ENCODE measurements at places on chromosomes 13 and 19.
A peak's percentile ranks its signal among the peaks of the same experiment; 100 is the strongest.

DNA sequence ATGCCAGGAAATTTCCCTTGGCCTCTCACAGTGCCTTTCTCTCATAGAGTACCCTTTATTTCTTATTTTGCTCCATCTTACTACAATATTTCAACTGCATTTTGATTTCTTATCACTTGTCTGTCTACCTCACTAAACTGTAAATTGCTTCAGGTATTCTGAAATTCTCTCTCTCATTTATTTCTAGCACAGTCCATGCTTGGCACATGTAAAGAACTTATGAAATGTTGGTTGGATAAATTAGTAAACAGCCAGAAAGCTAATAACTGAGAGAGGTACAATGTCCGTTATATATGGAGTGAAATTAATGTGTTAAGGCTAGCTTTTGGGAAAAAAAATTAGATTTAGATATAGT is 138.3 kb upstream of the RFC3 start:
- no peak for DNase-seq

GRCh38 chr13:91719033-91719432 is 320.6 kb downstream of the GPC5 start:
- no peak for DNase-seq

- no peak for DNase-seq
Measured at GRCh38 chr19:50501568-50502475, 9.2 kb downstream of the JOSD2 start.

DNA sequence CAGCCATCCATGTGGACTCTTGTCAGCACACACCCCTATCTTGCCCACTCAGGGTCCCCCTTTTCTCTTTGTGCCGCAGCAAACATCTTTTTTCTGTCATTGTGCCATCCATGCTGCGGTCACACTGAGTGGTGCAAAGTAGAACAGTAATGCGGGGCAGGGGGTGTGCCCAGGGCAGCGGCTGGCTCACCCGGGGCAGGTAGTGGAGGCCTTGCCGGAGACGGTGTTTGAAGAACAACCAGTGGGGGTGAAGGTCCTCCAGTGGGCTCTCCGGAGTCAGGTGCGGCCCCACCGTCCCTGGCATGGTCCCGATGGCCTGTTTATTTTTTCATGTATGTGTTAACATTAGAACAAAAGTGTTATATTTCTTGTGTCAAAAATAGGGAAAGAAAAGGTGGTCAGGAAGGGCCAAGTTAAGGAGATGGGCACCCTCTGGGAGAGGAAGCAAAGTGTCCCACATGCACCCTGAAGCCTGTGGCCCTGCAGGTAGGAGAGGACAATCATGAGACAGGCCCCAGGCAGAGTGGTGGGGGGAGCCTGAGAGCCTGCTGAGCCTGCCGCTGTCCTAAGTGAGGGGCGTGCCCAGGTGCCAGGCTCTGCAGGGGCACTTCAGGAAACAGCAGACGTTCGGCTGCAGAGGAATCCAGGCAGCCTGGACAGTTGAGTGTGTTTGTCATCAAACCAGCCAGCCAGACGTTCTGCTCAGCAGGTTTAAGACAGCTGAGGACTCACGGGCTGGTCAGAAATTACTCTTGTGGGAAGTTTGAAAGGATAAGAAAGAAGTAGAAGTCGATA is 12.3 kb downstream of the TSSK6 start:
- no peak for DNase-seq

DNA sequence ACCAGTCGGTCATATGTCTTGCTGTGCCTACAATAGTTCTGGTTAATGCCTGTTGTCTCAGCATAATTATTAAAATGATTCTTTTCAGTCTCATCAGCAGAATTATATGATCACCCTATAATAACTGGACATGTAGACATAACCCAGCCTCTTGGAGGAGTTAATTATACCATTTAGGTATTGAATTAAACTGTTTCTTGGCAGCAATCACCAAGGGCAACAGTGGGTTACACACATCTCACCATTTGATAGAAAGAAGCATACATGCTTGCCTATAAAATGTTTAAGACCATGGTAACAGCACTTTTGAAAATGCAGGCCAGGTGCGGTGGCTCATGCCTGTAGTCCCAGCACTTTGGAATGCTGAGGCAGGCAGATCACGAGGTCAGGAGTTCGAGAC is 184.6 kb downstream of the RGCC start:
- no peak for DNase-seq

DNA sequence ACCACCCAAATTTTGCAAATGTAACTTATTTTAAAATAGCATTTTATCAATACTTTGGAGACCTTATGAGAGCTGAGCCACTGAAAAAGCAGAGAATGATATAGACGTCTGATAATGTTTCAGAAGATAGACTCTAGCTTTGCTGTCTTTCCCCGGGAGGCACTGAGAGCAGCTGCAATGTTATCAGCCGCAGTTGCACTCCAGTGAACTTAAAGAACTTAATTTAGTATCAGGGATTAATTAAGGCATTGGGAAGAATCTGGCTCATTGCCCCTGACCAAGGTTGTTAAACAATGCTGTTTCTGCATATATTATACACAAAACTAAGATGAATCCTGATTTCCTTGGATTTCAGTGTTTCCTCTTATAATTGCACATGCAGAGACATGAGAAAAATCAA is 75.7 kb upstream of the SGCG start:
- no peak for DNase-seq

- peak; percentile 69 for DNase-seq
Measured at GRCh38 chr19:52343548-52343947, 7.5 kb downstream of the ZNF610 start.

GRCh38 chr13:30681843-30682242 is 53.5 kb upstream of the ALOX5AP start:
- no peak for DNase-seq

DNA sequence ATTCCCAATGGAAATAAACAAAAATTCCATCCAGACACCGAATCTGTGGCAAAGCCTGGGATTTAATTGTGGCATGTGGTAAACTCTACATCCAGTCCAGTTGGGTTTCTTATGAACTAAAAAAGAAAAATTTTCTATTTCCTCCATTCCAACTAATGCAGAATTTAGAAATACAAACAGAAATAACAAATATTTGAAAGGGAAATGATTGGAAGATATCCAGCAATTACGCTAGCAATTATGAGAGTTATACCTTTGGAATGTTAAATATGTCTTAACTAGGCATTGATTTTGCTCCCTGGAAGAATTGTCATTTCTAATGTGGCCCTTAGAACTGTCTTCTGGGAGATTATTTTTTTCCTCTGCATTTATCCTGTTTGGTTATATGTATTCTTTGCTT is 421.4 kb upstream of the KLHL1 start:
- DNase-seq, result no peak

DNA sequence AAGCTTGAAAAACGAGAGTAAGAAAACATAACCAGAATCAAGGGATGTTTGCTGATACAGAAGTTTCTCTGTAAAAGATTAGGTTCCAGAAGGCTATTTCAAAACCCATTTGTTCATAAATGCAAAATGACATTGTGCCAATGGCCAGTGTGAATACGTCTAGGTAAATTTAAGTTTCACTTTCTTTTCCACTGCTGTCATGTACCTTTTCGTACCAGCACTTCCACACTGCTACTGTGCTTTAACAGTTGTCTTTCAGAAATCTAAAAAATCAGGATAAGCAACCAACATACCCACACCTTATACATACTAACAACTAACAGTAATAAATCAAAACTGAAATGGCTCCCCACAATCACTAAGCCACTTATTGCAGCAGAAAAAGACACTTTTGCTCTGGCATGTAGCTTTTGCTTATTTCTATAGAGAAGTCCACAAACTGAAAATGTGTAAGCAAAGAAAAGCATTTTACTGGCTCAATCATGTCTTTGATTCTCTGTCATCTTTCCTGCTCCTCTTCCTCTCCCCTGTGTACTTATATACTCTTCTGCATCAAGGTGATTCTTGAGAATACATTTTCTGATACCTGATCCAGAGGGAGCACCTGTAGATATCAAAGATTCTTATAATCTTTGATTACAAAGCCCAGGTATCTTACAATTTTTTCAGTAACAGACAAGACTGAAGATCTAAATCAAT is 34.3 kb downstream of the ELF1 start:
- peak; percentile 73 for DNase-seq

GRCh38 chr13:59674616-59675015 is 489.1 kb downstream of the DIAPH3 start:
- peak; percentile 57 for DNase-seq

- DNase-seq, result no peak
Measured at GRCh38 chr13:40540328-40541044, 126.0 kb downstream of the FOXO1 start.

DNA sequence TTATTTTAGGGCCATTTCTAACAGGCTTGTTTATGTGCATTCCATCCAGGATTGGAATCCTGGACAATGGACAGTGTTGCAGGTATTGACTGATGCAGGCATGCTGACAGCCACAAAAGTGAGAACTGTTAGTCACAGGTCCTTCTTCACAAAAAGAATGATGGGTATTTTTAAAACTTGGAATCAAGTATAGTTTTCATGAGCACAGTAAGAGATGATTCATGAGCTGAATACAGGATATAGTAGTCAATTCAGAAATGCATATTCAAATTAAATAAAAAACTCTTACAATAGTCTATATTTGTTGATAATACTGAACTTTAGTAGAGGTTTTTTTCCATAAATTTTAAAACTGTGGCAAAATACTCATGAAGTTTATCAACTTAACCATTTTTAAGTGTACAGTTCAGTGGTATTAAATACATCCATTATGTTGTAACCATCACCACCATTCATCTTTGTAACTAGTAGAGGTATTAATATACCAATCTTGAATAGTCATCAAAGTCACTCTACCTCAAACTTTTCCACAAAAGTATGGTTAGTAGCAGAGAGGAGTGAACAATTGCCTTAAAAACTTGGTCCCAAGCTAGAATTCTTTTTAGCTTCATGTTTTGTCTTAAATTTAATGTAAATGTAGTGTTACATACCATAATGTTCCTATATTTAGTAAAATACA is 79.5 kb downstream of the KCNRG start:
- DNase-seq, result no peak

DNA sequence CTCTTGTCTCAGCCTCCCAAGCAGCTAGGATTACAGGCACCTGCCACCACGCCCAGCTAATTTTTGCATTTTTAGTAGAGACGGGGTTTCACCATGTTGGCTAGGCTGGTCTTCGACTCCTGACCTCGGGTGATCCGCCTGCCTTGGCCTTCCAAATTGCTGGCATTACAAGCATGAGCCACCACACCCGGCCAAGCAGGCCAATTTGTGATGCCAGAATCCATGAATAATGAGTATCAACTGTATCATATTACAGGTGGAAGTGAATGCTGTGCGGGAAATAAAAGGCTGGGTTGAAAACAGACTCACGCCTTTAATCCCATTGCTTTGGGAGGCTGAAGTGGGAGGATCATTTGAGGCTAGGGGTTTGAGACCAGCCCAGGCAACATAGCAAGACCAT is 3.6 kb upstream of the NFILZ start:
- DNase-seq, result no peak

- DNase-seq, result no peak
Measured at GRCh38 chr13:88459331-88459730, 788.2 kb downstream of the SLITRK5 start.

DNA sequence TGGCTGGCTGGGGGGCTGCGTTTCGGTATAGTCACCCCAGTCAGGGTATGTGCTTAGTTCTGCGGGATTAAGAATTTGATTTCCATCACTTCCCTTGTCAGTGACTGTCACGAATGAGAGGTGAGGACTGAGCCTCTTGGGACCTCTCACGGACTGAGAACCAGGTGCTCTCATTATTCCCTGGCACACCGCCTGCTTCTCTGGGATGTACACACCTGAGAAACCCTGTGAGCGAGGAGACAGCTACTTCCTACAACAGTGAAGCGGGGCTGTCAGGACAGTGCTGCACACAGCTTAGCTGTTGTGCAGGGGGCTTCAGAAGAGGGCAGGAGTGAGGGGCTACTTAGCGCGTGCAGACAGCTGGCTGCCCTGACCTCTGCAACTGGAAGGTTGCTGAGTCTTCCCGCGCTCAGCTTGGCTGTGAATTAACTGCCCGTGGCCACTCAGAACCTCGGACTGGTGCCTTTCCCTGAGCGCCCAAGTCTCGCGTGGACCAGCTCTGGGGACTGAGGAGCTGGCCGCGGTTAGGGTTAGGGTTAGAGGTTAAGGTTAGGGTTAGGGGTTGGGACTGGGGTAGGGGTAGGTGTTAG is 65.3 kb upstream of the MCF2L start:
- DNase-seq, result no peak

GRCh38 chr19:17671906-17672305 is 16.2 kb downstream of the UNC13A start:
- peak; percentile 50 for DNase-seq

- DNase-seq, result no peak
Measured at GRCh38 chr13:113848020-113848419, 15.9 kb downstream of the GAS6 start.

GRCh38 chr19:5567970-5568407 is 236 bp upstream of the TINCR start:
- DNase-seq, result no peak

DNA sequence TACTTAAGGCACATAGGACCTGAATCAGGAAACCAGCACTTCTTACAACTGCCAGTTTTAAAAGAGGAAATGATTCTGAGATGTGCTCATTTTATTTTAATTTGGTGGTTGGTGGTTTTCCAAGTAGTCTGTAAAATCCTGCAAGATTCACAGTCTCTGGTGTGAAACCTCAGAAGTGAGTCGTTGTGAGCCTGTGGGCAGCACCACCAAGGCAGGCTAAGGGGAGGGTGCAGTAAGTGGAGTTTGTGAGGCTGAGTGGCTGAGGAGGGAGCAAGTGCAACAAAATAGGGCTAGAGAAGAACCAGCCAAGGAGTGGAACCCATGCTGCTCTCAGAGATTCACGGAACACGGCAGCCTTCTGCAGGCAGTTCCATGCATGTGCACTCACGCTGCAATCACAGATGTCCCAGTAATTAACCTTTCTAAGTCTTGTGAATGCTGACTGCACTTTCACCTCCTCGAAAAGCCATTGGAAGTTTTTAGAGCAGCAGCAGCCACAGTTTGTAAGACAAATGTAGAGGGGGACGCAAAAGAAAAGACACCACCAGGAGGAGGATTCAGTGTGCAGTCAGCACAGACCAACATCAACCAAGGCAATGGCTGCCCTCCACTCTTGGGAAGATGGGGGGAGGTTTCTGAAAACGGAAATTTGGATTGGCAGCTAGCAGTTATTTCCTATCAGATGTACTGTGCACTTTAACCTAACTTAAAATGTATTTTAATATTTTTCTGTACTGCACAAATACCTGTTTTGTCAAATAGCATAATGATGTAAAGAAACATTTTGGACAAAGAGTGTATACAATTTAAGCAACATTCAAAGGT is 44.9 kb downstream of the ESD start:
- DNase-seq, result peak; percentile 5

DNA sequence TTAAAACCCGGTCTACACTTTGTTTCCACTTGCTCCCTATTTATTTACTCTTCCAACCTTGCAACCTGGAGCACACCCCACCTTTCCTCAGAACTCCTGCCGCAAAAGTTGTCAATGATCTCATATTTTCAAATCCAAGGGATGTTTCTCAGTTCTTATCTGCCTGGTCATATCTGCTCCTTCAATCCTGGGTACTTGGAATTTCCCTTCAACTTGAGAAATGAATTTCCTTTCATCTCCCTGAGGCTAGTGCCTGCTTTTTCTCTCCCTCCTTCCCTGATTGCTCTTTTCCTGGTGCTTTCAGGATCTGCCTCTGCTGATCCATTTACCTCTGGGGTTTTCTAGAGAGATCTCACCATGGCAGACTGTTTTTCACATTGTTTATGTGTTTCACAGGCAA is 154.8 kb upstream of the IRS2 start:
- no peak for DNase-seq

All from erythroblast (primary cell).